ENCODE measurements at places on chromosomes 2 and 18.

DNA sequence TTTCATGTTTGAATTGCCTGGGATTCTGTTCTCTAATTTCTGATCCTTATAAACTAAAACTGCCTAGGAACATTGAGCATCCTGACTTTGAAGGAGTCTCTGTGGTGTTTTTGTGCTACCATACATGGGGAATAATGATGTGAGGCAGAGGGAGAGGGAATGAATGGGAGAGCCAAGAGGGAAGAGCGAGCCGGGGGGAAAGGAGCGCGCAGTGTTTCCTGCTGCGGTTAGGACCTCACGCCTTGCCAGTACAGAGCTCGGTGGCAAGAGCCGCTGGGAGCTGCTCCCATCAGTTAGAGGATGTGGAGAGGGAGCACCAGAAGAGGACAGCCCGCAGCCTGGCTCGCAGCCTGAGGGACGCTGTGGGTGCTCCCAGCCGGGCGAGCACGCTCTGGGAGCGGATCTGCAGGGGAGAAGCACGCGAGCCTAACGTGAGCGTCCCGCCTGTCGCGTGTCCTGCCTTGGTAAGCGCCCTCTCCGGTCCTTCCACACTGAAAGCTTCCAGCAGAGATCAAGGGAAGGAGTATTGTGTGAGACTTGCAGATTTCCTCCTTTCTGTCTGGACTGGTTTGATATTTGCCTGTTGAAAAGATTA, 114.7 kb downstream of the FAM210A start:
- no peaks in the 10 kb centered on the region for H3K27me3 ChIP-seq
- H3K4me1 ChIP-seq: no peaks in the 10 kb centered on the region
- H3K4me3 ChIP-seq: peak overlapping the region; percentile 52
- DNase-seq: peak; percentile 76
- peak overlapping the region; percentile 65 for H3K27ac ChIP-seq

DNA sequence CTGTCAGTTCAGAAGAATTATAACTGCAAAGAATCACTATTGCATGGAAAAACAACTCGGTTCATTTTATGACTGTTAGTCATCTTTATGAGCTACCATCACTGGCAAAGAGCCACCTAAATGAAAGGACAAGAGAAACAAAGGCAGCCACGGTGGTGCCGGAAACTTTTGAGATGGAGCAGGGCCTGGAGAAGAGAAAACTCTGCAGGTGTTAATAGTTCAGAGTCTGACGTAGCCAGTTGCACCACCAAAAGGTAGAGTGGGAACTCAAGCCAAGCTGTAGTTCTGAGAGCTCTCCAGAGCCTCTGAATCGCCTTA, 110.9 kb downstream of the FTCDNL1 start:
- no peak overlapping the region for H3K27ac ChIP-seq
- no peaks in the 10 kb centered on the region for H3K4me1 ChIP-seq
- H3K27me3 ChIP-seq: no peaks in the 10 kb centered on the region
- no peak overlapping the region for H3K4me3 ChIP-seq

GRCh38 chr2:206378835-206379234, 64.5 kb upstream of the ADAM23 start:
- H3K36me3 ChIP-seq: no peaks in the 10 kb centered on the region
- no peak for DNase-seq
- H3K27ac ChIP-seq: no peak overlapping the region

DNA sequence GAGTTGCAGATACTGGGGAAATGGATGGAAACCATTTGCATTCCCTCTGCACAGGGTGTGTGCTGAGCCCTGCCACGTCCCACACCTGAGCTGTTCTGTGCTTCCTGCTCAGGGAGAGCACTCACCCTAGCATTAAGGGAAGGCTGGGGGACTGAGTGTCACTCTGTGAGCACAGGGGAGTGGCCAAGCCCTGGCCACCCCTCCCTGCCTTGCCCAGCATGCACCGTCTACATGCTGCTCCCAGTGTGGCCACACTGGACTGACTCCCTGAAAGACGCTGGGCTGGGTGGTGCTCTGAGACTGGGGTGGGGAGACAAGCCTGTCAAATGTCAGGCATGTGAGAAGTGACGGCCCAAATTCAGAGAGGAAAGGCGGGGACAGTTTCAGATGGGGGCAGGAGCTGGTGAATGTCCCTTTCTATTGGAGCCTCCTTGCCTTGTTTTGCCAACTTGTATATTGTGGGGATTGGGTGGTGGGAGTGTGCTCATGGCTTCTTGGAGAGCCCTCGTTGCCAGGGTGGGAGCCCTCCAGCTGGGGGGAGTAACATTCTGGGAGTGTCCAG, 298.4 kb upstream of the HS6ST1 start:
- H3K27me3 ChIP-seq: no peaks in the 10 kb centered on the region
- H3K27ac ChIP-seq: no peak overlapping the region
- H3K36me3 ChIP-seq: no peaks in the 10 kb centered on the region
- DNase-seq: peak; percentile 43
- H3K4me3 ChIP-seq: no peak overlapping the region

- H3K4me1 ChIP-seq: no peaks in the 10 kb centered on the region
- H3K27me3 ChIP-seq: no peaks in the 10 kb centered on the region
- no peak overlapping the region for H3K27ac ChIP-seq
- H3K36me3 ChIP-seq: peaks cover 55% of the 10 kb centered on the region
- DNase-seq: no peak
- no peak overlapping the region for H3K4me3 ChIP-seq
Observed at GRCh38 chr18:70024093-70024492, 76.4 kb upstream of the CD226 start.

DNA sequence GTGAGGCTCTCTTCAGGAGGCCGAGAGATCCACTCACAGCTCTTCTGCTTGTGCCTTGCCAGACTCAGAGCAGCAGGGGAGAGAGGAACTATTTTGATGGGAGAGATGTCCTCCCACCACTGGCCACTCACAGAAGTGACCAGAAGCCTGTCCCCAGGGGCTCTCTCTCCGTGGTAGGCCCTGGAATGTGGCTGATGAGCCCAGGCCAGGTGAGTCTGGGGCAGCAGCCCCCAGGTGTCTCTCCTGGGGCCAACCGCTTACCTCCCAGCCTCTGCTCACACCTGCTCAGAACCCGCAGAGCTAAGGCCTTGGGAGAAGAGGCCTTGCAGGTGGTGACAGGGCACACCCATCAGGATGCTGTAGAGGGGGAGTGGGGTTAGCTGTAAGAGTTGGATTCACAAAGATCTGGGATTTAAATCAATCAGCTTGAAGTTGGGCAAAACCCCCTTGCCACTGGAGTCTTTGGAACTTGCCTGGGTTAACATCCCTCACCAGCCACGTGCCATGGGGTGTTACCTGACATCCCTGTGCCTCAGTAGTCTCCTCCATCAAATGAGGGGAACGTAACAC, 29.1 kb upstream of the ASB18 start:
- no peaks in the 10 kb centered on the region for H3K27me3 ChIP-seq
- H3K27ac ChIP-seq: no peak overlapping the region
- no peak overlapping the region for H3K4me3 ChIP-seq
- H3K36me3 ChIP-seq: no peaks in the 10 kb centered on the region
